Effector memory CD8-positive, alpha-beta T cell (primary cell): ENCODE measurements at places on chromosomes 1 and 21.

DNA sequence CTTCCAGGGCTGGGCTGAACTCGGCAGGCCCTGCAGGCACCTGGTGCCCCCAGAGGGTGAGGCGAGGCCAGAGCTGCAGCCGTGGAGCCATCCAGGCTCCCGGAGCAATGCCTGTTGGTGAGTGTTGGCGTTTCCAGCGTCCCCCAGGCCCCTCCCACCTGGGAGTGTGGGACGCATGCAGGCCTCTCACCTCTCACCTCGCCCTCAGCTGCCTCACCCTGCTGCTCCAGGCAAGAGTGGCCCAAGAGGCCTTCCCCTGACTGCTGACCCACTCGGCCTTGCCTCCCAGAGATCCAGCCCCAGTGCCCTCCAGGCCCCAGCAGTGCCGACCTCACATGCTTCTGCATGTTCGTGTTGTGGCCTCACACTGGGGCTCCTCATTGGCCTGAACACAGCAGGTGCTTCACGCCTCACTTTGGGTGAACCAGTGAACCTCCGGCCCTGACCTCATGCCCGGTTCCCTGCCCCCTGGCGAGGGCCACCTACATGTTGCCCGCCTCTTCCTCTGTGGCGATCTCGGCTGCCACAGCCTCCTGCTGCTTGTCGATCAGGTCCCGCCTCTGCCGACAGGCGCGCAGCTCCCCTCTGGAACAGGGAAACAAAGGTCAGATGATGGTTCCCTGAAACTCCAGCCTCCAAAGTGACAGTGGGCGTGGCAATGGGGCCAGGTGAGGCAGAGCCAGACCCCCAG lies 17.0 kb downstream of the CFAP74 start:
- DNase-seq: no peak

DNA sequence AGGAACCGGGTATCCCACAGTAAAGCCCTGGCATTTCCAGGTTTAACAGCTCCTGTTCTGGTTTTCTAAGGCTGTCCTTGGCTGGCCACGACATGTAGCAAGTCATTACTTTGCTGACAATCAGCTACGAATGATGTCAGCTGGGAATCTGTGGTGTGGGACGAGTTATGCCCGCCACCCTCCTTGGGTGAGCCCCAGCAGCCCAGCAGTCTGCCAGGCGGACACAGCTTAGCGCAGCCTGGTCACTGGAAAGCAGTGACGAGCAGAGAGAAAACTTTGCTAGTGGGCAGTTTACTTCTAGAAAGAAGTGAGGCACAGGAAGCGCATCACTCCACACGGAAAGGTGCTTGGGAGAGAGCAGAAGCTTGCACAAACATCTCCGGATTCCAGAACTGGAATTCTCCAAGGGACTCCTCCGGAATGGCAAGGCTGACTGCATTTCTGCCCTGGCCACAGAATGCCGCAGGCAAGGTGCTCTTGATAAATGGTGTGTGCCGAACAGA lies 15.5 kb upstream of the ZNF436 start:
- DNase-seq: no peak

GRCh38 chr1:10852998-10853520 lies 56.6 kb upstream of the CASZ1 start:
- no peak for DNase-seq

- peak; percentile 55 for DNase-seq
Observed at GRCh38 chr1:54944610-54945392, 35.6 kb upstream of the TMEM61 start.

GRCh38 chr1:230819976-230820375 lies 48.3 kb downstream of the C1orf198 start:
- DNase-seq: no peak

DNA sequence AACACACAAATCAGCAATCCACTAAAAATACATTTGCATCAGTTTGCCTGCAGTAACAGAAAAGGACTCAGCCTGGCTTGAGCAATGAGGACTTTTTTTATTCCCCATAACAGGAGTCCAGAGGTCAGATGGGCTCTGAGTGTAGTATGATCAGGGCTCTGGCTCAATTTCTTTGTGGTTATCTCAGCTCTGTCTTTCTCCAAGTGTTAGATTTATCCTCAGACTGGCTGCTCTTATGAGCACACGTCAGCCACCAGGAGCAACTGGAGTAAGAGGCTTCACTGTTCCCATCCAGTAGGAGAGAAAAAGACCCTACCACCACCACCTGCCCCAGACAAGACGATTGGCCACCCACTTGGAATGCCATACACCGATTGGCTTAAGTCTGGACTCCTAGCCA lies 36.2 kb upstream of the KLHDC7A start:
- DNase-seq: no peak

DNA sequence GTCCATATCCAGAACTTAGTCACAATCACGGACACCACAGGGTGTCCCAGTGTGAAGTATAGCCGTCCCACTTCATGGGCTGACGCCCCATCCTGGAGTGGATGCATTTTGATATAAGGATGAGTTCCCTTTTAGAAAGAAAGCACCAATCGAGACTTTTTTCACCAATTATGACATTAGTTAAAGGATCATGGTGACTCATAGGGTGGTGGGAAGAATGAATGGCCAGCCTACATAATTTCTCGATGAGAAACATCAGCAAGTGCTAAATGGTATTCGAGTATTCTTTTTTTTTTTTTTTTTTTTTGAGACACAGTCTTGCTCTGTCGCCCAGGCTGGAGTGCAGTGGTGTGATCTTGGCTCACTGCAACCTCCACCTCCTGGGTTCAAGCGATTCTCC lies 38.5 kb upstream of the USP1 start:
- no peak for DNase-seq

- DNase-seq: no peak
Observed at GRCh38 chr1:185500001-185500626, 183.1 kb upstream of the IVNS1ABP start.

DNA sequence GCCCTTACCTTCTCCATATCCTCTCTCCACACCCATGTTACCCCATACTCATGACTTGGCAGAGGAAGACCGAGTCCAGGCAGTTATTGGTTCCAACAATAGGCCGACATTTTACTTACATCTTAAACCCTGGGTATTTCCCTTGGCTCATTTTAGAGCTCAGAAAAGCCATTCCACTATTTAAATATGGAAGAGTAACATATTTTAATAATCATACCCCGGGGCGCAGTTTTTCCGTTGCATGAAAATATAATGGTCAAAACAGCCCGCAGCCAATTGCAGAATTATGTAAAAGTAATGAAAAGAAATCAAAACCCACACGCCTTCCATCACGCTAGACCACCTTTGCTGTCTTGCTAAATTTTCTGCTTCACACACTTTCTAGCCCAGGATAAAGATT lies 48.5 kb downstream of the KAZN start:
- no peak for DNase-seq

DNA sequence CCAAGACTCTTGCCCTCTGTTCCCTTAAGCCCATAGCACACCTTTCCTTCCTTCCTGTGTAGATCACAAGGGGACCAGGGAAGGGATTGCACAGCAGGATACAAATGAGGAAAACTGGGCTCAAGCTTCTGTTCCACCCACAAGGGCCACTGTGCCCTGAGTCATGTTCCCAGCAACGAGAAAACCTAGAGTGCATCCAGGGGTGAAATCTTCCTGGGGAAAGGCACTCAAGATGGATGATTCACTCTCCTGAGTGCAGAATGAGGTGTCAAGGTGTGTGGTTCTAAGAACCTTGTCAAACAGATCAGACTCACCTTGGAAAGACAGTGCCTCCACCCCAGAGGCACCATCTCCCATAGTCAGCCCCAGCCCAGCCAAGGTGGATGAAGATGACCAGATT lies 40.7 kb upstream of the EYA3 start:
- DNase-seq: no peak

GRCh38 chr1:181383695-181384094 lies 99.6 kb upstream of the CACNA1E start:
- no peak for DNase-seq

- DNase-seq: no peak
Observed at GRCh38 chr1:54301497-54301896, 101.5 kb downstream of the MRPL37 start.

DNA sequence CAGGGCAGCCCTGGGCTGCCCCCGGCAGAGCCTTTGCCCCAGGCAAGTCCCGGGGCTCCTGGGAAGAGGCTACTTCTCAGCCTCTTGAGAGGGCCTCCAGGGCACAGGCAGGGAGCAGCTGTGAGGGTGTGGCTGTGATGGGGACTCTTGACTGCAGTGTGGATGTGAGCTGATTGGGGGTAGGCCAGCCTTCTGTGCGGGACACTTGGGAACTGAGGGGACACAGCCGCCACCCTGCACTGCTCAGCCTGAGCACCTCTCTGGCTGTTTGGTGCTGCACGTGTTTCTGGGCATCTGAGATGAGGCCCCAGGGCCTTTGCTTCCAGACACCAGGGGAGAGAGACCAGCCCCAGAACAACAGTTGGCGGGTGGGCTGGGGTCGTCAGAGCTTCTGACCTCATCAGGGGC lies 62.1 kb downstream of the SKI start:
- no peak for DNase-seq

DNA sequence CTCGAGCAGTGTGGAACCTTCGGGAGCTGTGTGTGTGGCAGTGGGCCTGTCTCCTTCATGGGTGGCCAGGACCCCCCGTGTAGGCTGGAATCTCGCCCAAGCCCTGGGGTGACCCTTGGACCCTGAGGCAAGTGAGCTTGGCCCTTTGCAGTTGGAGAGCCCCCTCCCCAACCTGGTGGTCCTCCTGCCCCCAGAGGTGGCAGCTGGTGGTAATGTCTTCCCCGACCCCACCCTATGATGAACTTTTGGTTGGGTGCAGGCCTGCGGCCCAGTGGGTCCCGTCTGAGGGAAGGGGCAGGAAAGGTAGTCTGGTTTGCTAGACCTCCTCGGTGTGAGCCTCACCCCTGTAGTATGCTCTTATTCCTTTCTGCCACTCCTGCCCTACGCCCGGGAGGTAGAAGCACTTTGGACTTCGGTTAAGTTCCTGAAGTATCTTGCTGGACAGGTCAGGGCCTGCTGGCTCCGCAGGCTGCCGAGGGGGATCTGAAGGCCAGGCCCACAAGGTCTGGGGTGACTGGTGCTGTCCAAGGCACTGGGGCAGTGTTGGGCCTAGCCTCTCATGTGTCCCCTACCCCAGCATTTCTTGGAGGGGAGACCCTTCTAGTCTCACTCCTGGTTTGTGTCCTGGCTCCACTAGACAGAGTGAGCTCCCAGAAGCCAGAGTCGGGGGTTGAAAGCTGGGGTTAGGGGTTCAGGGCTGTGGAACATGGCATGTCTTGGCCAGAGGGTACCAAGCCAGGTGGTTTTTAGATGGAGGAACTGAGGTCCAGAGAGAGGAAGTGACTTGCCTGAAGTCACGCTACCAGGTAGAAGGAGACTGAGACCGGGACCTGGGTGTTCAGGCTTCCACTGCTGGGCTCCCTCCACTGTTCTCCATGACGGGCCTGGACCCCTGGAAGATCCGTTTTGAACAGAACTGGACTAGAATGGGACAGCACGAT lies 1.8 kb downstream of the ZNF362 start:
- DNase-seq: no peak

DNA sequence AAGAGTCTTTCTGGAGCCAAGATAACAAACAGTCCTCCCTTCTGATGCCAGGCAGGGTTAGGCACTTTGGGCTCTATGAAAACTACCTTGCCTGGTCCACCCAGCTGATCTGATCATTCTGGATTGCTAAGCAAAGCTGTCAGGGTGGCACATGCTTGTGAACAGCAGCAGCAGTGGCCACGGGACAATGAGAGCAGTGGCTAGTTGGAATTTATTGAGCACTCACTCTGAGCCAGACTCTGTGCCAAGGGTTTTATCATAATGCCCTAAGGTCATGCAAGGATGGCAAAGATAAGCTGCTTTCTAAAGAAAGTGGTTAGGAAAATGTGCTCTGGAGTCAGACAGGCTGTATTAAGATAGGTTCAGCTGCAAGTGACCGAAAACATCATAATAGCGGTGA lies 390.4 kb upstream of the VAMP3 start:
- no peak for DNase-seq
